ENCODE measurements at places on chromosomes 2 and 18. TPM values are rescaled to one million over a fixed set of nuclear protein-coding genes. Genes with fewer than 3 reads are reported as not detected.

- H3K27me3 ChIP-seq, result no peaks in the 10 kb centered on the region
- H3K4me3 ChIP-seq, result no peak overlapping the region
- no peaks in the 10 kb centered on the region for H3K36me3 ChIP-seq
- DNase-seq, result no peak
- H3K4me1 ChIP-seq, result no peaks in the 10 kb centered on the region
Observed at GRCh38 chr2:122703676-122704075, 948.2 kb downstream of the TSN start.

DNA sequence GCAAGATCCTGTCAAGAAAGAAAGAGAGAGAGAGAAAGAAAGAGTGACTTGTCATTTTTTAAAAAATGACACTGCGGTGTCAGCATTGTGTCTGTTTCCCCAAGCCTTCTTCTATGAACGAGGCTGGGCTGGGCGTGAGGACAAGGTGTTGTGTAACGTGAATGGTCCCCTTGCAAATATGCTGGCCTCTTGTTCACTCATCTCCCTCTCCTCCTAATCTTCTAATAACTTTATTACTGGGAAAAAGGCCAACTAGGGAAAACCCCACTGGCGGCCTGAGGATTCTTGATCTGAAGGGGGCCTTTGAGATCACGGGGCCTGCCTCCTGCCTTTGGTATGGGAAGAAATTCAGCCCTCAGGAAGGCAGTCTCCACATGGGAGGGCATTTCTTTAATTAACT lies 163.1 kb downstream of the MIB1 start:
- no peak overlapping the region for H3K27ac ChIP-seq
- H3K4me3 ChIP-seq, result no peak overlapping the region
- no peaks in the 10 kb centered on the region for H3K4me1 ChIP-seq
- no peaks in the 10 kb centered on the region for H3K27me3 ChIP-seq
- H3K36me3 ChIP-seq, result no peaks in the 10 kb centered on the region

GRCh38 chr2:140975237-140975636 lies 1155.6 kb downstream of the LRP1B start:
- H3K36me3 ChIP-seq, result no peaks in the 10 kb centered on the region
- H3K27ac ChIP-seq, result no peak overlapping the region
- no peaks in the 10 kb centered on the region for H3K27me3 ChIP-seq
- DNase-seq, result no peak
- H3K4me3 ChIP-seq, result no peak overlapping the region
- no peaks in the 10 kb centered on the region for H3K4me1 ChIP-seq

GRCh38 chr2:50026236-50026635 lies 871.9 kb upstream of the FSHR start:
- no peaks in the 10 kb centered on the region for H3K4me1 ChIP-seq
- DNase-seq, result no peak
- no peak overlapping the region for H3K27ac ChIP-seq
- no peaks in the 10 kb centered on the region for H3K27me3 ChIP-seq
- no peak overlapping the region for H3K4me3 ChIP-seq
- H3K36me3 ChIP-seq, result no peaks in the 10 kb centered on the region

- no peaks in the 10 kb centered on the region for H3K27me3 ChIP-seq
- H3K27ac ChIP-seq, result no peak overlapping the region
- no peaks in the 10 kb centered on the region for H3K36me3 ChIP-seq
- H3K4me3 ChIP-seq, result no peak overlapping the region
- H3K4me1 ChIP-seq, result no peaks in the 10 kb centered on the region
Observed at GRCh38 chr2:196334710-196335109, 163.3 kb upstream of the STK17B start.

GRCh38 chr18:21904856-21905255 lies 164.3 kb downstream of the MIB1 start:
- no peaks in the 10 kb centered on the region for H3K27me3 ChIP-seq
- no peak overlapping the region for H3K4me3 ChIP-seq
- H3K27ac ChIP-seq, result no peak overlapping the region
- DNase-seq, result no peak

The TDRD15 gene
- 1.7 TPM for total RNA-seq

The AGAP1 gene
- total RNA-seq, result 17.2 TPM

Data from right atrium auricular region (tissue), 2 donors.